Vein endothelial cell (primary cell): ENCODE measurements at places on chromosomes 2 and 18. TPM values are rescaled to one million over a fixed set of nuclear protein-coding genes. Genes with fewer than 3 reads are reported as not detected.

Gene SMYD1
- not detected in 2 replicates for total RNA-seq

Gene RFTN2
- 5.9 and 9.1 TPM in 2 replicates for total RNA-seq

Gene SP140
- not detected in 2 replicates for total RNA-seq

Gene SERPINB4
- not detected in 2 replicates for total RNA-seq

Gene FAM228A
- 0.10 TPM in 1 of 2 replicates, not detected in the other for total RNA-seq

Gene MXD1
- total RNA-seq = 5.7 and 6.2 TPM in 2 replicates

Gene SERPINB11
- not detected in 2 replicates for total RNA-seq

Gene SERPINB7
- not detected in 2 replicates for total RNA-seq

Gene CD8B2
- total RNA-seq = not detected in 2 replicates

Gene UPP2
- not detected in 2 replicates for total RNA-seq

Gene ADAM23
- total RNA-seq = 4.5 and 4.9 TPM in 2 replicates

Gene FSHR
- not detected in 2 replicates for total RNA-seq

Gene BOLL
- not detected in 2 replicates for total RNA-seq

Gene PLA2R1
- total RNA-seq = 13.8 and 32.0 TPM in 2 replicates

Gene NCKAP5
- total RNA-seq = 0.96 and 2.0 TPM in 2 replicates

Gene ERBB4
- total RNA-seq = under 0.01 TPM in 2 replicates

Gene DPP10
- not detected in 2 replicates for total RNA-seq

Gene ABCG8
- total RNA-seq = not detected in 2 replicates

Gene EGR4
- total RNA-seq = not detected in 2 replicates

Gene QPCT
- total RNA-seq = 7.5 and 18.8 TPM in 2 replicates

Gene PSMA8
- total RNA-seq = not detected in 2 replicates

Gene SLC38A11
- total RNA-seq = not detected in 2 replicates

Gene ICA1L
- 2.0 and 3.1 TPM in 2 replicates for total RNA-seq

Gene PRKAG3
- not detected in 2 replicates for total RNA-seq

Gene KATNAL2
- 0.86 and 0.98 TPM in 2 replicates for total RNA-seq

Gene VAMP5
- 40.1 and 44.1 TPM in 2 replicates for total RNA-seq

Gene ZAP70
- total RNA-seq = not detected in 2 replicates

Gene TET3
- total RNA-seq = 9.3 and 11.4 TPM in 2 replicates

Gene ASB18
- total RNA-seq = not detected in 2 replicates

Gene MEIS1
- total RNA-seq = 0.76 and 2.3 TPM in 2 replicates

Gene ZNF514
- 8.8 and 9.8 TPM in 2 replicates for total RNA-seq

Gene CCDC85A
- 6.2 and 15.1 TPM in 2 replicates for total RNA-seq

Gene COL5A2
- total RNA-seq = 107 and 136 TPM in 2 replicates

Gene PASK
- 3.3 and 5.3 TPM in 2 replicates for total RNA-seq

Gene SCN2A
- under 0.01 TPM in 1 of 2 replicates, not detected in the other for total RNA-seq

Gene REEP1
- 0.98 and 1.6 TPM in 2 replicates for total RNA-seq

Gene MYOM1
- total RNA-seq = under 0.01 and 0.10 TPM in 2 replicates

Gene C2orf72
- under 0.01 TPM in 1 of 2 replicates, not detected in the other for total RNA-seq

Gene OR6B2
- not detected in 2 replicates for total RNA-seq

Gene RFX8
- 0.33 and 0.57 TPM in 2 replicates for total RNA-seq

Gene FEV
- total RNA-seq = not detected in 2 replicates

Gene CYBRD1
- 26.0 and 30.1 TPM in 2 replicates for total RNA-seq

Gene DLX2
- not detected in 2 replicates for total RNA-seq

Gene MRPL30
- 42.4 and 59.8 TPM in 2 replicates for total RNA-seq

Gene POTEC
- total RNA-seq = not detected in 2 replicates
